Small intestine (tissue), 16 donors: ENCODE measurements at places on chromosomes 7 and 10.

- DNase-seq, result no peak
These were observed 85.3 kb upstream of the RET start for GRCh38 chr10:42991442-42992098.

DNA sequence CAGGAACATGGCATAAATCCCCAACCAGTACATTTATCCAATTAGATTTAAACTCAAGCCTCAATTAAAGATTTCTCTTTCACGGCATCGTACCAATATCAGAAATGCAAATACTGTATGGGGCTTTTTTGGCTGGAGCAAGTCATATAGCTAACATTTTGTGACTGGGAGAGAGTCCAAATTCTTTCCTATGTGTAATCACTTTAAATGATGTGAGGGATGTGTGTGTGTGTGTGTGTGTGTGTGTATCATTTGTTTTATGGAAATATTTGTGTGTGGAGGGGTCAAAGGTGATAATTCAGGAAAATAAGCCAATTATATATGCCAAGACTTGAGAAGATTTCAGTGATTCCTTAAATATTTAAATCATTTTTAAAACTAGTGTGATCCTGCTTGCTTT lies 196.6 kb downstream of the TRIL start:
- no peak for DNase-seq

- no peak for DNase-seq
These were observed 5.4 kb upstream of the ZMYND11 start for GRCh38 chr10:129810-130209.

GRCh38 chr7:81515009-81515408 lies 254.8 kb downstream of the HGF start:
- DNase-seq, result no peak

GRCh38 chr7:157132796-157133195 lies 5.9 kb upstream of the UBE3C start:
- DNase-seq, result no peak

GRCh38 chr10:124550293-124551034 lies 88.8 kb downstream of the LHPP start:
- DNase-seq, result no peak
